ENCODE measurements at places on chromosomes 7 and 10.

- no peak for DNase-seq
Observed at GRCh38 chr10:96176985-96177384, 46.9 kb downstream of the ZNF518A start.

DNA sequence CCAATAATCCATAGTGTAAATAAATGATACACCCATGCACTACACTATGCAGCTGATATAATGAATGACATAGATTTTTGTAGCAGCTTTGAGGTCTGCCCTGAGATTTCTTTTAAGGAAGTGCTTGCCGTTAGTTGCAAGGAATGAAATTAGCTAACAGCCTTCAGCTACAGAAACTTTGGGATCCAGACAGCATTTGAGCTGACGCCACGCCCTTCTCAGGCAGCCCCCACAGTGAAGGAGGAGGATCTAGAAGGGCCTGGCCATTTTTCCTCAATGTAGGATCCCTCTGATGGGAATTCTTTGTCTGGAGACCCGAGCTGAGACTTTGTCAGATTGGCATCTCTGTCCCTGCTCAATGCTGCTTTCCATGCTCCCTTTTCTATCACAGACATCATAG is 6.1 kb upstream of the PDK4 start:
- no peak for DNase-seq

DNA sequence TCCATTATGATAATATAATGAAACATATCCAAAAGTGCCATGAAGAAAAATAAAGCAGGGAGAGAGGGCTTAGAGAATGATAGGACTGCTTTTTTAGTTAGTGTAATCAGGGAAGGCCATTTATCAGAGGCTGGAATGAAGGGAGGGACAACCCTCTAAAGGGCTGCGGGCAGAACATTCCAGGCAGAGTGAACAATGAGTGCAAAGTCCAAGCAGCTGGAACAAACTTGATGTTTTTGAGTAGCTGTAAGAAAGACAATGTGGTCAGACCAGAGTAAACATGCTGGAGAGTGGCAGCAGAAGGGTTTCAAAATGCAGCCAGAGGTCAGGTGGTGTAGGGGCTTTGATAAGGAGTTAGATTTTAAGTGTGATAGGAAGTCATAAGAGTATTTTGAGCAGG is 65.6 kb upstream of the CCDC6 start:
- DNase-seq: no peak

DNA sequence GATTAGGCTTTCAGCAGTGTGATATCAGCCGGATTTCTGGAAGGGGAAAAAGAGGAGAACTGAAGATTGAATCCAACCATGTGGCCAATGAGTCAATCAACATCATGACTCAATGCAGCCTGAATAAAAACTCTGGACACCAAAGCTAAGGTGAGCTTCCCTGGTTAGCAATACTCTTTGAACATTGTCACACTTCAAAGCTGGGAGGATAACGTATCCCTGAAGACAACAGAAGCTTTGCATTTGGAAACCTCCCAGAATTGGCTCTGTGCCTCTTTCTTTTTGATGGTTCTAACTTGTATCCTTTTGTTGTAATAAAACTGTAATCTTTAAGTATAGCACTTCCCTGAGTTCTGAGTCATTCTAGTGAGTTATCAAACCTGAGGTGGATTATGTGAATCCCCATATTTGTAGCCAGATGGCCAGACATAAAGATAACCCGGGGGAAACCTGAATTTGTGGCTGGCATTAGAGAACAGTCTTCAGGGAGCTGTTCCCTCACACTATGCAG is 284.4 kb downstream of the IPMK start:
- no peak for DNase-seq

GRCh38 chr7:47492716-47493325 is 89.1 kb downstream of the TNS3 start:
- no peak for DNase-seq

DNA sequence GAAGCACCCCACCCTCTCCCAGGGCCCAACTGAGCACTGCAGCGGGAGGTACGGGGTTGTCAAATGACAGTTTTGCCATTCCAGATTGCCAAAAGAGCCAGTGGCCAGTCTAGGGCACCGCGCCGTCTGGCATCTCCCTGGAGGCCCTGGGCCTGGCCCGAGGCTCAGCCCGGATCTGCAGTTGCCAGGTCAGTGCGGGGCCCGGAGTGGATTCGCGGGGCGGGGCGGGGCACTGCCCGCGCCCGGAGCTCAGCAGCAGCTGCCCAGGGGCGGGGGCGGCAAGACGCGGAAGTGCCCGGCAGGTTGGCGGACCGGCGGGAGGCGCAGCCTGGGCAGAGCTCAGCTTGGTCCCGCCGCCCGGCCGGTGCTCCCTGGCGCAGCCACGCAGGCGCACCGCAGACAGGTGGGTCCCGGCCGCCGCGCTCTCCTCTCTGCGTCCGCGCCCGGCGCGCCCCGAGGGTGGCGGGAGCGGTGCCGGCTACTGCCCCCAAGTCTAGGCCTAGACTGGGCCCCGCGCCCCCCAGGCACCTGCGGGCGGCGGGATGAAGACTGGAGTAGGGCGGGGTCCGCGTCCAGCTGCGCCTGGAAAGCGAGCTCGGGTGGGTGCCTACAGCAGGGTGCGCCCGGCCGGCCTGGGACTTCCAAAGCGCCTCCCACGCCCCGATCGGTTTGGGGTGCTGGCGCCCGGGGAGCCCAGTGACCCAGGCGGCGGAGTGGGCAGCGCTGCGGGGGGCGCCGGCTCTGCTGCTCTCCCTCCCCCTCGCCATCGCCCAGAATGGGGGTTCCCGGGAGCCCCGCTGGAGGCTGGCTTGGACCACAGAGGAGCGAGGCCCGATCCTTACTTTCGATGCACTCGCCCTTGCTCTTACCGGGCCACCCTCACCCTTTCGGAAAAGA is at the start of gene IRF5:
Gene IRF5 (plus strand): TSS at position 281 of the 897 bp plus-strand sequence. CDS start 4,155 bp downstream, outside the sequence.
- DNase-seq: no peak

DNA sequence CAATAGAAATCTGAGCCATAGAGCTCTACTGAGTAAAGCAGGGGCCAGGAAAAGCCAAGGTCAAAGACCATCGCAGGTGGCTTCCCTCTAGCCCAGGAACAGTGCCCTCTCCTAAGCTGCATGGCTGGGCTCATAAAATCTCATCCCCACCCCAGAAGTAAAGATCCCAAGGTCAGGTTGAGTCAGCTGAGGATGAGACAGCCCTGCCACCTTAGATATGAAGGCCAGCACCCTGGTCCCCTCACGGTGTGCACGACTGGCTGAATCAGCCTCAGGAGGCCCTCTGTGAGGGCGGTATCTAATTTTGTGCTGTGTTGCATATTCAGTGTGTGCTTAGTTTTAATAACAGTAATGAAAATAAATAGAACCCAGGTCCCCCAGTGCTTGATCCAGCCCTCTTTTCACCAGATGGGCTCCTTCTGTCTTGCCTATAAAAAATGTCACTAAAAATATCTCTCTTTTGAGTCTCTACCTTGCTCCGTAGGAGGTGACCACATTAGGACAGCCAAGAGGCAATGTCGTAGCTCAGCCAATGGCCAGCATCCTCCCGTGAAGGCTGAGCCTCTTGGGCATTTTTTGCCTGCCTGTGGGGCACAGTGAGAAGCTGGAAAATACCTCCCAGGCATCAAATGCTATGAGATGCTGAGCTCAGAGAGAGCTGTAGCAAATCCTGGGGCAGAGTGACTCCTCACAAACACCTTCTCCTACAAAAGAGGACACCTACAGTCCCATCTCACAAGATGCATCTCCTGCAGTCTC is 424.0 kb downstream of the PLXNA4 start:
- DNase-seq: no peak

DNA sequence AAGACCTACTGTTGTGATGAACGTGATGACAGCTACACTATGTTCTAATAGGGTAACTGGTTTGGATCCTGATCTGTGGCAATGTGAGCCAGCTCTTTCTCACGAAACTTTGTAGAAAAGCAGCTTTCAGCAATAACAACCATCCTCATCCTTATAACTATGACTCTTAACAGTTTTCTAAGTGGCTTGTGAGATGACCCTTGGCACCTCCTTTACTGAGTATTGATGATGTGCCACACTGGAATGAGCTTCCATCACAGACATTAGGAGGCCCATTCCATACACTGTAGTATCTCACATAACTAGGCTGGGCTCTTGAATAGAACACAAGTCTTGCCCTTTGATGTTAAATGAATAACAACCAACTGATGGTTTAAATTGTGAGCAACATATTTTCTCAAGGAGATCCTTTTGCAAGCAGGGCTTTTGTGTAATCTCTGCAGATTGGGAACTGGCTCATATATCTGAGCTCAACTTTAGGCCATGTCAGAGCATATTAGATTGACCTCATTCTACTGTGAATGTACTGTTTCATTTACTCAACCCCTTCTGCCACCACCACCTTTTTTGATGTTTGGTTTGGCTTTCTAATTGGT is 46.4 kb downstream of the MYPN start:
- no peak for DNase-seq

DNA sequence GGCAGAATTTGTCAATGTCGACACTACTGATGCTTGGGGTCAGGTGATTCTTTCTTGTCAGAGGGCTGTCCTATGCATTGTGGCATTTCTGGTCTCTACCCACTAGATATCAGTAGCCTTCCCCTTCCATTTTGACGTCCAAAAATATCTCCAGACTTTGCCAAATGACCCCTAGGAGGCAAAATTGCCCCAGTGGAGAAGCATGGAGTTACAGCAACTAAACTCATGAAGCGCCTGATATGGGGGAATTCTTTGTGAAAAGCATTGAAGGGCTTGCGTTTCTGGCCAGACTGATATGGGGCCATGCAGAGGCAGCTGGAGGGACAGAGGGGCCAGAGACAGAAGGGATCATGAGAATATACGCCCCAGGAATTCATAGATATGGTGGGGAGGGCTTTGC is 43.6 kb downstream of the ADRB1 start:
- no peak for DNase-seq

DNA sequence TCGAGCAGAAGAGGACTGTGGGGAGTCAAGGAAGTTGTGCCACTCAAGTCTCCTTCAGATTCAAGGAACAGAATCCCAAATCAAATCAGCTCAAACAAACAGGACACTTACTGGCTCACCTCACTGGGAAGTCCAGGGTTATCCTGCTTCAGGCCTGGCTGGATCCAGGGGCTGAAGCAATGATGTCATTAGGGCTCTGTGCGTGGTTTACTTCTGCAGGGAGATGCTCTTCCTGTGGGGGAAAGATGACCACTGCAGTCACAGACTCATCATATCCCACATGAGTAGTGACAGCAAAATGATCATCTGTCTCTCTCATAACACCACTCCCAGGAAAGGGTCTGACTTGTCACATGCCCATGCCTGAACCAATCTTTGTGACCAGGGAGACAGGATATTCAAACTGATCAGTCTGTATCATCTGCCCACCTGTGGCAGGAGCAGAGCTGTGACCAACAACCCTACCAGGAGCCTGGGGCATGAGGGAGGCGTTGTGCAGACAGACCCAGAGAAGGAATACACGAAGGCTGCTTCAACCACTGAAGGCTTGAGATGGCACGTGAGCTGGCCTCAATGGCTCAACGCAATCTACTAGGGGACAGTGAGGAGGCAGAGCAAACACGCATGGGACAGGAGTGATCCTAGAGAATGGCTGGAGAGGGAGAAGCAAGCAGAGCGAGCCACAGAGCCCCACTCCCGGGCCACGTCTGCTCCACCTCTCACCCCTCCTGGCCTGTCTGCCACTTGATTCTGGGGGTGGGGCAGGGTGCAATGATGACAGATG is 27.6 kb upstream of the NANOS1 start:
- no peak for DNase-seq

- DNase-seq: no peak
Observed at GRCh38 chr10:94002156-94002555, 8.4 kb downstream of the PLCE1 start.

DNA sequence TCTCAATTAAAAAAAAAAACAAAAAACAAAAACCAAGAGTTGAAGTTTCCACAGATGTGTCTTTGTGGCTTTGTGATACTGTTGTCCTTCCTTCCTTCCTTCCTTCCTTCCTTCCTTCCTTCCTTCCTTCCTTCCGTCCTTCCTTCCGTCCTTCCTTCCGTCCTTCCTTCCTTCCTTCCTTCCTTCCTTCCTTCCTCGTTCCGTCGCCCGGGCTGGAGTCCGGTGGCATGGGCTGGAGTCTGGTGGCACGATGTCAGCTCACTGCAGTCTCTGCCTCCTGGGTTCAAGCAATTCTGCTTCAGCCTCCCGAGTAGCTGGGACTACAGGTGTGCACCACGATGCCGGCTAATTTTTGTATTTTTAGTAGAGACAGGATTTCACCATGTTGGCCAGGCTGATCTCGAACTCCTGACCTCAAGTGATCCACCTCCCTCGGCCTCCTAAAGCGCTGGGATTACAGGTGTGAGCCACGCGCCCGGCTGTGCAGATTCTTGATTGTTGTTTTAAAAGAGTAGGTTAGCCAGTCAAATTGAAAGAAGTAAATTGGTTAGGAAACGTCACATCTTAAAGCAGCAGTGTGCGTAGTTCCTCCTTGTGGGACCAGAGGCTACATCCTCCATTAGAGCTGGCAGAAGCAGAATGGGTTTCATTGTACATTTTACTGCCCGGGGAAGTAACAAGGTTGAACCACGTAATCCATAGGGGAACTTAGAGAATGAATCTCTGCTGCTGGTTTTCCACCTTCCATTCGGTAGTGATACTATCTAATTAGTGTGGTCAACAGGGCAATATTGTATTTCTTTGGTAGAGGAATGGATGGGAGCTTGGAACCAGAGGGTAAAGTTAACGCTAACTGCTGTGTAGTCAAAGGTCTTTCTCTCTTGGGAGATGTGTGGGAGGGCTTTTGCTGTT is 20.6 kb downstream of the DNAJB6 start:
- no peak for DNase-seq

GRCh38 chr10:47067949-47068940 is 157.0 kb downstream of the PTPN20 start:
- no peak for DNase-seq

DNA sequence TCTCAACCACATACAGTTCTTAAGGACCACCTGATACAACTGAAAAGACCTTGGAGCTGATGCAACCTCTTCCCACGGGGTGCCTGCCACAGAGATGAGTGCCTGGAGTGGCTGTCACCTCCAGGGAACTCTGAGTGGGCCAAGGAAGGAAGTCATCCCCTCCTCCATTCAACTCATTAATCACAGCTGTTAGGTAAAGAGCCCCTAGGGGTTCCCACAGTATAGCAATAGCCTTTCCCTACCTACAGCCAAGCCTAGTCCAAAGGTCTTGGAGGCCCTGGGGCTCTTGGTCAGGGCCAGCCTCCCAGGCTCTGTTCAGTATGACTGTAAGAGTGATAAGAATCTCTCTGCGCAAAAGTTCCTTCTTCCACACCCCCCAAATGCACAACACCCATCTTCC is 70.4 kb upstream of the NFE2L3 start:
- DNase-seq: no peak

DNA sequence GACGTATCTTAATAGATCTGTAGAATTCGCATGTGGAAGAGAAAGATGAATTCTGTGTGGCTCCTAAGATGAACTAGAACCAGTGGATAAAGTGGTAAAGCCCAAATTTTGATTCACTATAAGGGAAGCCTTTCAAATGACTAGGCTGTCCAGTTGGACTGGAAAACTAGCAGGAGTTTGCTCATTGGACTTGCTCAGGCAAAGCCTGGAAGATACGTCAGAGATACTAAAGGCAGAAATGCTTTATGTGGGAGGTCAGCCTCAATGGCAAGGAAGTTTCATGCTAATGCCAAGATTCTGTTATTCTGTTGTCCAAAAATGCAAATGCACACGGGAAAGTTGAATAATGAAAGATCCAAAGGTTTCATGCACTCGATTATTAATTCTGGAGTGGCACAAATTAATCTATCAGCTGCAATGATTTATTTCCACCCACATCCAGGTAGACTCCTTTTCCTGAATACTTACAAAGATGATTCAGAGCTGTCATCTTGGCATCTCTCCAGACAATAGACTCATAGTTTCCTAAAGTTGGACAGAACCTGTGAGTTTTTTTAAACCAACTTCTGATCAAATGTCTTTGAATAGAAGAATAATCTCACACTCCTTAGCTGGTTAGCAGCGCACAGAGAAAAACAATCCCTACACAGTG is 20.5 kb upstream of the PPP1R3C start:
- DNase-seq: no peak
